Kidney glomerular epithelial cell (primary cell): ENCODE measurements at places on chromosomes 12 and 14.

DNA sequence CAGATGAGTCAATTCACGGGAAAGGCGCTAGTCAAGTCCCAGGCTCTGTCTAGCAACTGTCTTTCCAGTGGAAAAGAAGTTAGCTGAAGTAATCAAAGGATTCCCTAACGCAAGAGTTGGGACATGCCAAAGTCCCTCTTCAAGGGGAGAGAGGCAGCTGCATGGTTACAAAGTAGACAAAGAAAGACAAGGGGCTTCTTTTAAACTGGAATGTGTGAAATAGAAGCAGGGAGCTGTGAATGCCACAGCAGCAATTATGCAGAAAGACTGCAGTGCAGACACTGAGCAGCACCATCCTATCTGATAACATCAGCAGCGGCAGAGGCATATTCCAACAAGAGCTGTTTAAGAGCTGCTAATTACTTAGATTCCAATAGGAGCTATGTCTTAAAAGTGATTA is 12.5 kb upstream of the CIPC start:
- no peak for DNase-seq

GRCh38 chr12:98296462-98297079 is 218.8 kb upstream of the TMPO start:
- no peak for DNase-seq

DNA sequence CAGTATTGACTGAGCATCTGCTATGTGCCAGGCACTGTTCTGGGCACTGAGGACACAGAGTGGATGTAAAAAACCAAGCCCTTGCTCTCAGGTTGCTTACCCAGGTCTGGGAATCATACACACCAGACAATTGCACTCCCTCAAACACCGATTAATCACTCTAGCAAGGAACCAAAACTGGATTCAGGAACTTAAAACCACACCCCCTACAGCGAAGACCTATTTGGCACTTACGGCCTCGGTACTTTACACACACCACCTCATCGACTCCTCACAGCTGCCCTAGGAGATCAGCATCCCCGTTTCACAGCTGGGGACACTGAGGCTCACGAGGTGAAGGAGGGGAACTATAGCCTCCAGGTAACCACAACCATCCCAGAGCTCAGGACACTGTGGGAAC is 1.6 kb downstream of the GLTP start:
- no peak for DNase-seq

GRCh38 chr14:56903304-56903969 is 93.2 kb upstream of the OTX2 start:
- no peak for DNase-seq

DNA sequence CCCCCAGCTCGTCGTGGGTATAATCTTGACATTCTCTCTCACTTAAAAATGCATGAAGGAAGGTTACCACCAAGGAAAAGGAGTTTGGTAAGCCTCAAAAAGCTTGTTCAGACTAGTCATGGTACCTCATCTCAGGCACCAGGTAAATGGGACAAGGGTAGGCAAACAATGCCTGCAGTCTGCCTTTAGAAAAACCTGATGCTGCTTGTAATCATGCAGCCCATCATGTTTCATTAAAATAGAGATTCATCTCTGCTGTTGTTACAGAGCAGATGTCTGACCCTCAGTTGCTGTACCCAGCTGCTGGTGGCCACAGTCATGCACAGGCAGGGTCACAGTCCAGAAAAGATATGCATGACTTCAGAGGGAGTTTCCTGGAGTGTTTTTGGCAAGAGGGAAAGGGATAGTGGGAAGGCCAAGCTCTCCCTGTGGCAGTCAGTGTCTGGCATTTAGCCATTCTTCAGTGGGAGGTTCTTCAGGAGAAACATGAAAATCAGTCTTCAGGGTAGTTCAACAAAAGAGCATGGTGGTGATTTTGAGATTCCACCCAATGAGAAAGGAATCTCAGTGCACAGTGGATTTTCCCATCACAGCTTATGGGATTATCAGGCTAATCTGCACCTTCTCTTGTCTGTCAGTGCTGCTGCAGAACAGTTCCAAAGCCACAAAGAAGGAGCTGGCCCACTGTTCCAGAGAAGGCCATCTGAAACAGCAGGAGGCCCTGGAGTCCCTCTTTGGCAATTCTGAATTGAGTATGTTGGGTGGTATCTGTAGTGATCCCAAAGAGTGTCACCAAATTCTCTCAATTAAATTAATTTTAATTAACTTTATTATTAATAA is 202.7 kb upstream of the FRMD6 start:
- peak; percentile 49 for DNase-seq

DNA sequence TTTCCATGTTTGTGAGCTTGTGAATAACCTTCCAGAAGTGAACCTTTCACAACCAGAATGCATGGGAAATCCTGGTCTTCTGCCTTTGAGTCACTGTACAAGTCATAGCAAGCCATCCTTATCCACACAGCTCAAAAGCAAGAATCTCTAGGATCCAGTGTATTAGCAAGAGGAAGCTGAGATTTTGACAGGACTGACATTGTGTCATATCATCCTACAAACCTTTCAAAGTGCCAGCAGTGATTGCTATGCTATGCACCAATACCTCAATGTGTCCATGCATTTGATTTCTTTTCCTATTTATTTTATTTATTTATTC is 13.5 kb upstream of the NRDE2 start:
- DNase-seq: no peak

GRCh38 chr12:90974286-90974685 is 19.3 kb upstream of the CCER1 start:
- peak; percentile 31 for DNase-seq

GRCh38 chr14:55568618-55569017 is 11.4 kb upstream of the KTN1 start:
- DNase-seq: no peak

DNA sequence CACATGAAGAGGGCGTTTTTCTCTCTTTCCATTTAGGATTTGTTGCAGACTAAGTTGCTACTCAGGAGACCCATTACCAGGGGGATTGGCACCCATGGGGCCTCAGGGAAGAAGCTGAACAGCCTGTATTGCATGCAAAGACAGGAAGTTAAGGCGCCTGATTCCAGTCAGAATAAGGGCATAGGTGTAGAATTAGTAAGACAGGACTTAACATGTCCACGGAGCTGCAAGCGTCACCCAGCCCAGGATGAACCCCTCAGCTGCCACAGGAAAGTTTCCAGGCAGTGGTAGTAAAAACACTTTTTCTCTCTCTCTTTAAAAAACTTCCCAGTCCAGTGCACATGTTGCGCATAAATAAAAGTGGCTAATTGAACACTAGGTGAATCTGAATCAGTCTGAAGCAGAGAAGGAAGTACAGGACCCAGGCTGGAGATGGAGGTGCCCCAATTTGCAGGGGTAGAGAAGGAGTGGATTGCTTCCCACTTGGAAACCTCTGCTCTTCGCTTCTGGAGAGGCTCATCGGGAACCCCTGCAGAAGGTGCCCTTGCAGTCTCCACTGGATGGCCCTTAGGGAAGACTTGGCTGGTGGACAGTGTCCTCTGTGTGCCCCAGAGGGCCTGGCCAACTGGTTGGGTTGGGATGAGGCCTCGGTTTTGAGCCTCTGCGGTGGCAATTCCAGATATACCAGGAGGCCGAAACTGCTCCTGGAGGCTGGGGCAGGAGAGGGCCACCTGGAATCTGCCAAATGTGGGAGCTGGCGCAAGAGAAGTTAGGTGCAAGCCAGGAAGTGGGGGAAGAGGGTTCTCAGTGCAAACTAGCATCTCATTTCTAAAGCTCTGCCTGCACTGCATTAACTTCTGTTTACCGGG is 10.7 kb upstream of the TBX3 start:
- no peak for DNase-seq

- no peak for DNase-seq
These were observed 39.8 kb downstream of the DACT1 start for GRCh38 chr14:58677517-58677916.

- DNase-seq: no peak
These were observed 1046.1 kb downstream of the SLC6A15 start for GRCh38 chr12:83866477-83866876.

GRCh38 chr14:63777024-63777423 is 49.2 kb upstream of the SGPP1 start:
- peak; percentile 77 for DNase-seq

DNA sequence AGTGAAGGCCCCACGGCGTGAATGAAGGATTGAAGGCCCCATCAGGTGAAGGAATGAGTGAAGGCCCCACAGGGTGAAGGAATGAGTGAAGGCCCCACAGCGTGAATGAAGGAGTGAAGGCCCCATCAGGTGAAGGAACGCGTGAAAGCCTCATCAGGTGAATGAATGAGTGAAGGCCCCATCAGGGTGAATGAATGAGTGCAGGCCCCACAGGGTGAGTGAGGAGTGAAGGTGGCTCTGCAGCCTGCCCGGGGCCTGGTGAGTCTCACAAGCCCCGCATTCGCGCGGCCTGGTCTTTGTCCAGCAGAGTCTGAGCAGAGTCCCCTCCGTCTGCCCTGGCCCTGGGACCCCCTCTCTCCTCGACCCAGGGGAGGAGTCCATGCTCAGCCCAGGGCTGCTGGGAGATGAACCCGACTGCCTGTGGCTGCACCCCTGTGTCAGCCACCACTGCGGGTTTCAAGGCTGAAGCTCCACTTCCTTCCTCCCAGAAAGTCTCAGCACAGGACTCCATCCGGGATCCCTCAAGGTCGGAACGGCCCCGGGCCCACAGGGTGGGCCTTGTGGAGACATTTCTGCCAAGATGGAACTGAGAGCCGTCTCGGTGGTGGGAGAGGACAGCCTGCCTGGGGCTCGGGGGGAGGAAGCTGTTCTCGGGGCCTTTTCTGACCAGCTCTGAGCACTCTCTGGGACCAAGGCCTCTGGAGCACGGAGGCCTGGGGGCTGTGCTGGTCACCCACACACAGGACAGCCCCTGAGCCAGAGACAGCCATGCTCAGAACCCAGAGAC is 37.4 kb upstream of the TMEM179 start:
- no peak for DNase-seq

GRCh38 chr14:70317969-70318634 is 41.4 kb downstream of the COX16 start:
- DNase-seq: peak; percentile 65

DNA sequence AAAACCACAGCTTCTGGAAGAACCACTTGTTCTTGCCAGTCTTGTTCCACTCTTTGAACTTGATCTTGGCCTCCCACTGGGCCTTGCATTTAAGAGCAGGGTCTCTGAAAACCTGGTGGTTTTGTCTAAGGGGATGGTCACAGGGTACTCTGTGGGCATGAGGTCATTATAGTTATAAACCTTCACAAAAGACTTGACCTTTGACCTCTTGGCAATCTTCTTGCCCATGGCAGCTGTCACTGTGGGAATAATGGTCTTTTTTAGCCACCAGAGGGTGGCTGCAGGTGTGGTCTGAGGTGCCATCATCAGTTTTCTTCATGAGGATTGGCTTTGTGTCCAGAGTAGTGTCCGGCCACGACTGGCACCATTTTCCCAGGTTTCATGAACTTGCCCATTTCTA is 9.1 kb downstream of the ATP6V0A2 start:
- no peak for DNase-seq

DNA sequence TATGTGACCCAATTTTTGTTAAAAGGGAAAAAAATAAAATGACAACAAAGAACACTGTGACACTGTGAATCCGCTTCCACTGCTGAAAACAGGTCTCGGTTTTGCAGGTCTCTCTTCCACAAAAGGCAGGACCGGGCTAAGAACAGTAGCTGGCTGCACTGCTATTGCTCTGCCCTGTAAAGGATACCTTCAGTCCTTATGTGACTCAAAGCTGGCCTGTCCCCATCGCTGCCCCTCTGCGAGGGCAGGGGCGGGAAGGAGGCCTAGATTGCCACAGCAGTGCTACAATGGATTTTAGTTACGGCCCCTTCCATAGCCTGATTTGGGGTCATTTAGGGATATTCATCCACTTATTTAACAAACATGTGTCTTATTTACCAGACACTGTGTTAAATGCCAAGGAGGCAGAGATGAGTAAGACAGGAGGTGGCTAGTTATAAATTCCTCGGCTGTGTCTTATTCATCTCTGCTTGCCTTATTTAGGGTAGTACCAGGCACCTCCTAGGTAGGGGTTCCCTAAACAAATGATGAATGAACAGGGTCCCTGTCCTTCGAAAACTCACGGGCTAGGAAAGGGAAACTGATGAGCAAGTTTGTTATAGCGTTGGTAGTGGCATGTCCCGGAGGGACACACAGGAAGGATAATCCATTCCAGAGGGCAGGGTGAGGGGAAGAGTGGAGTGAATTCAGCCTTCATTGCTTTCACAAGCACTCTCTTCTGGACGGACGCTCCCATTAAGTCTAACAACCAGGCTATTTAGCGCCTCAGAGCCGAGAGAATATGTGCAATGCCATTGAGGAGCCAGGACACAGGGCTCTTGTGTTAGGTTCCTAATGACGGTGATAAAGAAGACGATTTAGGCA is 73.3 kb downstream of the EID3 start:
- DNase-seq: peak; percentile 11

DNA sequence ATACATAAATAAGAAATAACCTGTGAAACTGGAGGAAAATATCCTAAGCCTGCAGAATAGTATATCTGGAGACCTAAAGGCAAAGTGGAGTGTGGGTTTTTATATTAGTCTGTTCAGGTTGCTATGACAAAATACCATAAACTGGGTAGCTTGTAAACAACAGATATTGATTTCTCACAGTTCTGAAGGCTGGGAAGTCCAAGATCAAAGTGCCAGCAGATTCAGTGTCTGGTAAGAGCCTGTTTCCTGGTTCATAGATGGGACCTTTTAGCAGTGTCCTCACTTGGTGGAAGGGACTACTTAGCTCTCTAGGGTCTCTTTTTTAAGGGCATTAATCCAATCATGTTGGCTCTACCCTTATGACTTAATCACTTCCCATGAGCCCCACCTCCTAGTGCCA is 25.4 kb upstream of the NEDD1 start:
- no peak for DNase-seq

- DNase-seq: no peak
These were observed 40.0 kb upstream of the ATF1 start for GRCh38 chr12:50723865-50724264.

GRCh38 chr14:36325853-36326252 is 5.4 kb upstream of the MBIP start:
- DNase-seq: no peak

GRCh38 chr14:75833326-75834020 is 148.3 kb downstream of the TGFB3 start:
- no peak for DNase-seq

DNA sequence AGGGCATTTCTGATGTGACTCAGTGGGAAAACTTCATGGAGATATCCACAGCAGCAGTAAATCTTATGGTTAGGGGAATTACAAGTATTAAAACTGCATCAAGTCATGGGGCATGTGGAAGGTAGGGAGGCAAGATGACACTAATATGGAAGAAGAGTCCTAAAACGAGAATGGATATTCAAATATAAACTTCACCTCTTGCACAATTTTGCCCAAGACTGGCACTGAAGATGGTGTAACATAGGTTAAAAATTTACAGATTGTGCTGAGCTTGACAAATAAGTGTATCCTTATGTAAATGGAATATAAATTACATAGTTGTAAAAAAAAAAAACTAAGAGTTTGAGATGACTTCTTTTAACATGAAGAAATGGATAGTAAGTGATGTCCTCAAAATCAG is 12.8 kb downstream of the ETFRF1 start:
- no peak for DNase-seq

GRCh38 chr12:100274291-100274690 is 7.3 kb downstream of the SCYL2 start:
- DNase-seq: no peak

GRCh38 chr14:74244115-74244514 is 4.9 kb downstream of the VSX2 start:
- no peak for DNase-seq

- no peak for DNase-seq
These were observed 127.3 kb upstream of the SLC38A2 start for GRCh38 chr12:46499901-46500300.

GRCh38 chr14:105589161-105589925 is 63.0 kb downstream of the TMEM121 start:
- DNase-seq: no peak
